ENCODE measurements at places on chromosomes 6 and 20.

GRCh38 chr6:20919677-20920385, 385.6 kb downstream of the CDKAL1 start:
- DNase-seq: no peak

GRCh38 chr6:158544428-158544827, 15.5 kb upstream of the TMEM181 start:
- no peak for DNase-seq

- DNase-seq: no peak
These were observed 46.3 kb upstream of the SMIM28 start for GRCh38 chr6:138331444-138331843.

- no peak for DNase-seq
These were observed 256.4 kb upstream of the POU3F2 start for GRCh38 chr6:98578016-98578415.

DNA sequence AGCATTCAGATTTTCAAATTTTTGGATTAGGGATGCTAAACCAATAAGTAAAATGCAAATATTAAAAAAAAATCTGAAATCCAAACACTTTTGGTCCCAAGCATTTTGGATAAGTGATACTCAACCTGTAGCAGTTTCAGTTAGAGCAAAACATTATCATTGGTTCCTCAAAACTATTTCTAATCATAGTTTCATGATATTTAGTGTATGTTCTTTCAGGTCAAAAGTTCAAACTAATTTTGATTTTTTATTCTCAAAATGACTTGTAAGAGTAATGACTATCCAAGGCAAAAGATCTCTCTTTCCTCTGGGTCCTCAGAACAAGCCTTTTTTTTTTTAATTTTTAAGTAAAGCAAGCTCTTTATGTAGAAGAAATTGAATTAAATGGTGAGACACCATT, 64.0 kb upstream of the TFB1M start:
- DNase-seq: no peak

DNA sequence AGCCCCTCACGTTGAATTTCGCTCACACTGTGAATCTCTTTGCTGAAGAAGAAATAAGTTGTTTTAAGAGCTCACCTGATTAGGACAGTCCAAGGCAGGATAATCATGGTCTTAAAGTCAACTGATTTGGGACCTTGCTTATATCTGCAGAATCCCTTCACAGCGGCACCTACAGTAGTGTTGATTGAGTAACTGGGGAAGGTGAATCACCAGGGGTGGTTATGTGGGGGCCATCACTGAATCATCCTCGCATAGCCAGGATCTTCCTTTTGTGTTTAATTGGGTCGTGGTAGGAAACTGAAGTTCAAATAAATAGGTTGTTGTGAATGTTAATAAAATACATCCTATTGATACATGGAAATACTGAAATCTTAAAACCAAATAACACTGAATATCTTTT, 20.2 kb upstream of the MICA start:
- DNase-seq: no peak

DNA sequence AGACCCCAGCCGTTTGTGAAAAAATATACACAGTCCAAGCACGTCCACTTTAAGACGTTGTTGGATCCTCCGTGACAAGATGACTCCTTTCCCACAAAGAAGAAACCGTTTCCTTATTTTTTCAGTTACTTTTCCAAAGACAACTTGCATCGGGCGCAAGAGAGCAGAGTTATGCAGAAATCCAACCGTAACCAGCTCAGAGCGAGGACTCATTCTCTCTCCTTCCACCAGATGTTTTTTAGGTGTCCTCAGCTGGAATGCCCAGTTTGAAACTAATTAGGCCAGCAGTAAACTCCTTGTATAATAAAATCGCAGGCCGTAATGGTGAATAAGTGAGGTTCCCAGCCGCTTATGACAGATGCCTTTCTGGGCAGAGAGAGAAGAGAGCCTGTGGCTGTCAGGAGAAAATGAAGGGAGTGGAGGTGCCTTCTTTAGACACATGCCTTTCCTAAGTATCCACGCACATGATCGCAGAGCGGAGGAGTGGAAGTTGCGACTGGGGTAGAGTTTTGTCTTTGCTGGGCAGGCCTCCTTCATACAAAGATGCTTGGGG, 2.8 kb downstream of the EYA2 start:
- no peak for DNase-seq

GRCh38 chr20:34022839-34023234, 29.1 kb downstream of the RALY start:
- no peak for DNase-seq

DNA sequence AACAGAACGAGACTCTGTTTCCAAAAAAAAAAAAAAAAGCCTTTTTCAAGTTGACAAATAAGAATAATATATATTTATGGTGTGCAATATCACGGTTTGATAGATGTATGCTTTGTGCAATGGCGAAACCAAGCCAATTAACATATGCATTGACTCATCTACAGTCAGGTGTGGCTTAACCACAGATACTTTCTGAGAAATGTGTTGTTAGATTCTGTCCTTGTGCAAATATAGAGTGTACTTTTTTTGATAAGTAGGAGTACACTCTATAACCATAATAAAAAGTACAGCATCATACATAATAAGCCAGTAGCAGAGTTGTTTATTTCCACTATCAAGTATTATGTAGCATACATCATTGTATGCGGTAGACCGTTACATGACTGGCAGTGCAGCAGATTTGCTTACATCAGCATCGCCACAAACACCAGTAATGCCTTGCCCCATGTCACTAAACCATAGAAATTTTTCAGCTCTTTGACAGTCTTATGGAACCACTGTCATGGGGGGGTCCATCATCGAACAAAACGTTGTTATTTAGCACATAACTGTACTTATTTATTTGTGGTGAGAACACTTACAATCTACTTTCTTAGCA, 59.2 kb downstream of the TMEM170B start:
- DNase-seq: no peak
